Heart right ventricle (tissue), 16 donors: ENCODE measurements at places on chromosomes 1 and 21. TPM values are rescaled to one million over a fixed set of nuclear protein-coding genes. Genes with fewer than 3 reads are reported as not detected.

DNA sequence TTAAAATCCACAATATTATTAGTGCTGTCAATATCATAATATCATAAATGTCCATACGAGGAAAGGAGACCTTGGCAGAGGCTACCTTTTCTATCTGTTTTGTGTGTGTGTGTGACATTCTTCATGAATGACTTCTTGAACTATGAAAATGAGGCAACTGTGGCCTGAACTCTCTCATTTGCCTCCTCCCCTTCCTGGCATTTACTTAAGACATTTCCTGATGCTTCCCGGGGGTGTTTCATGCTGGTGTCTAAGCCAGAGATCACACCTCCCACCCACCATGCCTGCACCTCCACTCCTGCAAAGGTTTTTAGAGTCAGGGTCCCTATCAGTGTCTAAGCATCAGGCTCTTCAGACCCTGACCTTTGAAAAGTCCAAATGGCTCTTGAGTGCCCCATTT lies 420.9 kb downstream of the KIF26B start:
- DNase-seq = no peak

DNA sequence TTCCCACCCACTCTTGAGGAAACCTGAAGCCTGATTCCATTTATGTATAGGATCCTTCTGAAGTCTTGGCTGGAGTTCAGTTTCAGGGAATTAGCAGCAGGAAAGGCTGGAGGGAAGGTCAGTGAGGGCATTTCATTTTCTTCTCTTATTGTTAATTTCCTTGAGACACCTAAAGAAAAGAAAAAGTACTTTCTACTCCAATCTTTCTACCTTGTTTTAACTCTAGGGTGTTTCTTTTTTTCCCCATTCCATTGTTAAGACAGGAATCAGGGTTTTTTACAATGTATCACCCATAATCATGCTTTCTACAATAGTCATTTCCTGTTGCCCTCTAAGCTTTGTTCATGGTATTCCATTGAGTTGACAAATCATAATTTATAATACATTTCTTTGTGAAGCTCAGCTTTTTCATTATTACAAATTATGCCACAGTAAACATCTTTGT lies 27.4 kb downstream of the SNRPE start:
- DNase-seq = no peak

DNA sequence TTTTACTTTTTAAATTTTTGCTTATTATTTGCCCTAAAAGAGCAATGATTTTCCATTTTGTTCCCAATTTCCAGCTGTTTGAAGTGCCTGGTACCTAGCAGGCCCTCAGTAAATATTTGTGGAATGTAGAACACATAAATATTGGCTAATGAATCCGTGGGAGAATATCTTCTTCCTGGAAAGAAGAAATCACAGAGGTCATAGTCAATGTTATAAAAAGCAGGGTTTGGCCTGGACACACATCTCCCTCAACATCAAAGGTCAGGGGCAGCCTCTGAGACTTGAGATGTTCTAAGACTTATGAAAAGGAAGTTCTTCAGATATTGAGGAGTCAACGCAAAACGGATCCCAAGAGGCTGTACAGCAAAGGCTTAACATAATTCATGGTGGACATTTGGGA lies 358.1 kb downstream of the HHAT start:
- no peak for DNase-seq

DNA sequence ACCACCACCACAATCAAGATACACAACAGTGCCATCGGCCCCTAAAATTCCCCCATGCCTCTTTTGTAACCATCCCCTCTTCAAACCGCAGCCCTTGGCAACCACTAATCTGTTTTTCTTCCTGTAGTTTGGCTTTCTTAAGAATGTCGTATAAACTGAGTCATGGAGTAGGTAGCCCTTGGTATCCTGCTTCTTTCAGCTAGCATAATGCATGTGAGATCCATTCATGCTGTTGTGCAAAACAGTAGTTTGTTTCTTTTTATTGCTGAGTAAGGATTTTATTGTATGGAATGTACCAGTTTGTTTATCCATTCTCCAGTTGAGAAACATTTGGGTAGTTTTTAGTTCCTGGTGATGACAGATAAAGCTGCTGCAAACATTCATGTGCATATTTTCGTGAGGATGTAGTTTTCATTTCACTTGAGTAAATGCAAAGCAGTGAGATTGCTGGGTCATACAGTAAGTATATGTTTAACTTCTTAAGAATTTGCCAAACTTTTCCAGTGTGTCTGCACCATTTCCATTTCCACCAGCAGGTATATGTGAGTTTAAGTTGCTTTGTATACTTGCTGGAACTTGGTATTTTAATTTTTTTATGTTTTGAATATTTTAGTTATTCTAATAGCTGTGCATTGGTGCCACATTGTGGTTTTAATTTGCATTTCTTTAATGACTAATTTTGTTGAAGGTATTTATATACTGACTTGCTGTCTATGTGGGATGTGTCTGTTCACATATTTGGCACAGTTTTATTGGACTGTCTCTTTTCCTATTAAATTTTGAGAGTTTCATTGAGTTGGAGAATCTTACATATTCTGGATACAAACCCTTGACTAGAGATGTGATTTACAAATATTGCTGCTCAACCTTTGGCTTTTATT lies 148.4 kb upstream of the MAP1LC3C start:
- DNase-seq = no peak

GRCh38 chr1:234970401-234970730 lies 158.3 kb downstream of the TOMM20 start:
- DNase-seq = no peak

- DNase-seq = no peak
These were observed 100.5 kb downstream of the NPHP4 start for GRCh38 chr1:5891736-5892135.

GRCh38 chr1:89790592-89790991 lies 30.2 kb upstream of the LRRC8D start:
- no peak for DNase-seq

- DNase-seq = no peak
These were observed at the start of gene KLHDC7A for GRCh38 chr1:18480315-18481189. Gene KLHDC7A, plus strand, starts transcription at chr1:18480930. Its CDS starts 52 bp downstream, at chr1:18480982.

DNA sequence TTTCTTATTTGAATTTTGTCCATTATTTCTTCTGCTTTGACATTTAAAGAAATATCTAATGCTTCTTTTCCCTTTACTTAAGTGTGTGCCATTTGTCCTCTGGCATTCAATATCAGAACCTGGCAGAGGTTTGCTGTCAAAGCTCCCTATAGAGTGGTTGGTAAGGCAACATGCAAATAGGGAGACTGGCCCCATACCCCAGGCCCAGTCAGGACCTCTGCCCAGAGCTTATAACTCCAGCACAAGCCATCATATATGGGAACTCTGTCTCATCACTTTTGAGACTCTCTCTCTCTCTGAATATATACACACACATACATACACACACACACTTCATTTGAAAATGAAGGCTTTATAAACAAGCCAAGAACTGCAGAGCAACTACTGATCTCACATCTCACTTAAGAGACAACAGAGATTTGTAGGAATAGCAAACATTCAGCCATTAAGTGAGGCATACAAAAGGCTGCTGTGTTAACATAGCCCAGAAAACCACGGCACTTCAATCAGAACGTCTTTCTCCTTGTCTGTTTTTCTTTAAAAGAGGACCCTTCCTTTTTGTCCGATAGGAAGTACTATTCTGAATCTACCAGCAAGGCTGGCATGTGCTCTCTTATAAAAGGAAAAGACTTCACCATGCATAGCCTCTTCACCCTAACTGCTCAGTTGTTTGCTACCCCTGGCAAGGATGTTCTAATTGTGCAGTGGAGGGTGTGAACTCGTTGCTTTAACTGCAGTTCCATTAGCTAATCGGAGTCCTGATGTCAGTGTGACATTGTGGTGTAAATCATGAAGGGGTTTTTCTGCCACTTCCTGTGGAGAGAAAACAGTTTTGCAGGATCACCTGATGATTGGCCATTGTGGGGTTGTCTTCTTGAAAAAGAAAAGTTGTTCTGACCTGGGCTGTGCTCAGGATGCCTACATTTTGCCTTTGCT lies 101.7 kb downstream of the NR5A2 start:
- no peak for DNase-seq

DNA sequence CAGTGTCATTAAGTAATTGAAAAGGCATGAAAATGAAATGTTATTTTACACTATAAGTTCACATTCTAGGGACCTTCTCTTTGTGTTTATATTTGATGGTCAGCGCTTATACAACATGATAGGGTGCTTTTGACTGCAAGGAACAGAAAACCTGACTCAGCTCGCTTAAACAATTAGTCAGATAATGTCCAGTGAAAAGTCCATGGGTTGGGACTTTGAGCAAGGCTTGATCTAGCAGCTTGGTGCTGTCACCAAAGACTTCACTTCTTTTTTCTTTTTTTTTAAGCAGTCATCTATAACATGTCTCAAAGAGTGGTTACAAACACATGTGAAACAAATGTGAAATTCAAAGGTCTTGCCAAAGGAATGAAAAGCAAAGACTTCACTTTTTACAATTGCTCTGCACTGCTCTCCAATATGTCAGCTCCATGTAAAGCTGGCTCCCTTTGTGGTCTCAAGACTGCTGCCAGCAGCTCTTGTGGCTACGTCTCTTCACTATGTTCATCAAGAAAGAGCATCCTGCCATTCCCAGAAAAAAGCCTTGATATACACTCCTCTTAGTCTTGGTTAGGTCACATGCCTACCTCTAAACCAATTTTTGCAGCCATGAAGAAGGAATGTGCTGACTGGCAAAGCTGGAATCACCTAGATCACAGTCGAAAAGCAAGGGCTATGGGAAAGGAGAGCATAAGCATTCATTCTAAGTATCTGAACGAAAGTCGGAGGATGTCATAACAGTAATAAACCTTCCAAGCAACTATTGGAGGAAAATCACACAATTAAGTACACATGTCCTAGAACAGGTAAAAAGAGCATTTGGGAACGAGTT lies 15.2 kb downstream of the F3 start:
- DNase-seq = no peak

DNA sequence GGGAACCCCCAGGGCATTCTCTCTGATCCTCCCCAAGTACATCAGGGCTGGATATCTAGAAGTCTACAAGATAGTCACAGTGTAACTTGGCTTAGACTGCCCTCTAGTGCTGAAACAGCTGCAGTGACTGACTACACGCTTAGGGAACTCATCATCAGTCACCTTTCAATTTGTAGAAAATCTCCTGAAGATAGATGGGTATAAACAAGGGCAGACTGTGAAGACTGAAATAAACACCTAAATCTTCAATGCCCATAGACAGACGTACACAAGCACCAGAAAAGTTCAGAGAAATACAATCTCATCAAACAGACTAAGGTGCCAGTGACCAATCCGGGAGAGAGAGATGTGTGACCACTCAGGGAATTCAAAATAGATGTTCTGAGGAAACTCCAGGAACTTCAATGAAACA lies 46.6 kb downstream of the PACC1 start:
- peak; percentile 58 for DNase-seq

DNA sequence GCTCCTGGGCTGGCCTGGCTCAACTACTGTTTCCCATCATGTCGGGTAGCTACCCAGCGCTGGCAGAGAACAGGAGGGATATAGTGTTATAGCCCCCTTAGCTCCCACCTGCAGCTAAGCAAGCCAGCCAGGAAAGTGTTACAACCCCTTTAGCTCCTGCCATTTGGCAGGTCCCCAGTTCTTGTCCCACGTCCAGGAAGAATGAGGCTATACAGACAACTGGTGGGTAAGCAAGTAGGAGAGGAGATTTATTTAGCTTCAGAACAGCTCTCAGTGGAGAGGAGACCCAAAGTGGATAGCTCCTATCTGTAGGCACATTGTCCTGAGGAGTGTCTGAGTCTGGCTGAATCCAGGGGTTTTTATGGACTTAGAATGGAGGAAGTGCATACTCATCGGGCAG lies 741.1 kb upstream of the B3GALT2 start:
- no peak for DNase-seq

GRCh38 chr1:245016700-245017099 lies 138.1 kb upstream of the KIF26B start:
- DNase-seq = no peak

DNA sequence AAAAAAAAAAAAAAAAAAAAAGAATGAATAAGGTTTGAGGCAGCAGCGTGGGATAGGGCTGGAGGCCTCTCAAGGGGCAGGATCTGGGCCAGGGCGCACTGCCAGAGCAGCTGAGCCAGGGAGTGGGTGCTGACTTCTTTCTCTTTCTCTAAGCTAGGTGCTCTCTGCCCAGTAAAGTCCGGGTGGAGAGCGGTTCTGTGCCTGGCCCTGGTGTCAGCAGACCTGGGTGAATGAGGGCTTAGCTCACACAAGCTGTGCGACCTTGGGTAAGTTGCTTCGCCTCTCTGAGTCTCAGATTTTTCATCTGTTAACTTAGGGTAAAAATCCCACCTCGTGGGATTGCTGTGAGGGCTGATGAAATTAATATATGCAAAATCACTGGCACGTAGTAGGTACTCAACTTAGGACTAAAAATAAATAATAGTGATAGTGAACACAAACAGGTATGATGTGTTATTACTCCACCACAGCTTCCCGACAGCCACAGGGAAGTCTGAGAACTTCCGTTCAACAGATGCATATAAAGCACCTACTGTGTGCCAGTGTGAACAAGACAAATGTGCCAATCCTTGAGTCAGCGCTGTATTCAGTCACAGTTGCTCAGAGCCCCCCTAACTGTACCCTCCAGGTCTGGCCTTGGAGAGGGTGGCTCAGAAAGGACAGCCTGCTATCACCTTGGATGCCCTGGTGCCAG lies 2.0 kb upstream of the FAM131C start:
- peak; percentile 67 for DNase-seq

- no peak for DNase-seq
These were observed 317.7 kb downstream of the MATN1 start for GRCh38 chr1:30405631-30406212.

GRCh38 chr1:56617141-56617540 lies 28.0 kb upstream of the PRKAA2 start:
- no peak for DNase-seq

DNA sequence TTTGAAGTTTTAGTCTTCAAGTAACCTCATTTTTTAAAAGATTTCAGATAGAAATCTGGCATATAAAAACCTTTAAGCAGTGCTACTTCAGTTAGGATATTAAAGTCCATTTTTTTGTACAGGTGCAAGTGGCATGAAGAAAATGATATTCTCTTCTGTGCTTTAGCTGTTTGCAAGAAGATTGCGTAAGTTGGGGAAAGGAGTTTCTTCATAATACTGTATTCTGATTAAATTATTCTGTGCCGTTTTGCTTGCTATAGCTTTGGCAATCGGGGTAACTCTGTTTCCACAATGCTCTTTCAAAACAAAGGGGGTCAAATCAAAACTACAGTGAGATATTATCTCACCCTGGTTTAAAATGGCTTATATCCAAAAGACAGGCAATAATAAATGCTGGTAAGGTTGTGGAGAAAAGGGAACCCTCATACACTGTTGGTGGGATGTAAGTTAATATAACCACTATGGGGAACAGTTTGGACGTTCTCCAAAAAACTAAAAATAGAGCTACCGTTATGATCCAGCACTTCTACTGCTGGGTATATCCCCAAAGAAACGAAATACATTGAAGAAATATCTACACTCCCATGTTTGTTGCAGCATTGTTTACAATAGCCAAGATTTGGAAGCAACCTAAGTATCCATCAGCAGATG lies 27.1 kb downstream of the MAEL start:
- no peak for DNase-seq

SLAMF9 gene
- 0.13 TPM for polyA plus RNA-seq

MRPL37 gene
- polyA plus RNA-seq = 33.0 TPM

MFSD2A gene
- polyA plus RNA-seq = 5.6 TPM

ADORA1 gene
- polyA plus RNA-seq = 1.8 TPM

TFF1 gene
- polyA plus RNA-seq = not detected

GBP4 gene
- 16.0 TPM for polyA plus RNA-seq
